Stimulated activated effector memory CD8-positive, alpha-beta T cell treated with anti-CD3 and anti-CD28 coated beads, Interleukin-12 subunit alpha, Interleukin-12 subunit beta, amount 100 ng/mL, for 72 hours (primary cell): ENCODE measurements at places on chromosomes 16 and 17.
A peak's percentile ranks its signal among the peaks of the same experiment; 100 is the strongest.

DNA sequence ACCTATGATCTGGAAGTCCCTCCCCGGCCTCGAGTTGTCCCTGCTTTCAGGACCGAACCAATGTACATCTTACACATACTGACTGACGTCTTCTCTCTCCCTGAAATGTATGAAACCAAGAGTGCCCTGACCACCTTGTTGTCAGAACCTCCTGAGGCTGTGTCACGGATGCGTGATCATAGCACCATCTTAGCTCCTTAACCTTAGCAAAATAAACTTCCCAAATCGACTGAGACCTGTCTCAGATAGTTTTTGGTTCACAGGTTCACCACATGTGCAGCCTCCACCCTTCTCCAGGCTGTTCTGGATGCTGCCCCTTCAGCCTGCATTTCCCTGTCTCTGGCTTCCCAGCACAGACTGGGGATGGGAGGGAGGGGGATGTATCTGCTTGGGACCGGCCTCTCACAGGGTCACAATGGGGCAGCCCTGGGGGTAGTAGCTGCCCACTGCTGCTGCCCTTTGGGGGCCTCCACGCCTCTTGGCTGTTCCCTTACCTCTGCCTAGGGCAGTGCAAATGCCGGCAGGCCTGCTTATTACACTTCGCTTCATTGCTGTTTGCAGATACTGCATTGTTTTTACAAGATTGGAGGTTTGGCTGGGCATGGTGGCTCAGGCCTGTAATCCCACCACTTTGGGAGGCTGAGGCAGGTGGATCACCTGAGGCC is 69.8 kb downstream of the NT5M start:
- DNase-seq: no peak

GRCh38 chr17:65529040-65529633 is 32.3 kb downstream of the AXIN2 start:
- no peak for DNase-seq

DNA sequence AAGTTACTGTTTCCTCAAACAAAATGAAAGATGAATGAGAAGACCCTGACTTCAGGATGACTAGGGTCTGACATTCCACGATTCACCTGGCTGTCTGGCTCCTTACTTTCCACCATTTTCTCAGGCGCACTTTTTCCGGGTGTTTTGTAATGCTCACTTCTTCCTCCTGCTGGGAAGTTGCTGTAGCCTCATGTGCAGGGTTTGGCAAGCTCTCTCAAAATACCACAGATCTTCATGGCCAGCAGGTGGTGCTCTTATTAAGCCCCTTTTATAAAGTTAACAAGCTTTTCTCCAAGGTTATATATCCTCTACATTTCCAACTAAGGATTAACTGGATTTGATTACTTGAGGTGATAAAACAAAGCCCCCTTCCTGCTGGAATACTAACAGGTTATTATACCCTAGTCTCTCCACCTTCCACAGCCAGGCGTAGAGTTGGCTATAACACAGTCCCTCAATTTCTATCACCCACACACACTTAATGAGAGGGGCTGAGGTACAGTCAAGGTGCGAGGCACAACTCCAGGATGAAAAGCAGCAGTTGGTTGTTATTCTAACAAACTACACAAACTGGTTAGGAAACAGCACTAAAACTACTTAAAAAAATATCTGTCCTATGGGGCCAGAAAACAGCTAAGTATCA is 45.4 kb downstream of the STH start:
- DNase-seq: peak; percentile 20

DNA sequence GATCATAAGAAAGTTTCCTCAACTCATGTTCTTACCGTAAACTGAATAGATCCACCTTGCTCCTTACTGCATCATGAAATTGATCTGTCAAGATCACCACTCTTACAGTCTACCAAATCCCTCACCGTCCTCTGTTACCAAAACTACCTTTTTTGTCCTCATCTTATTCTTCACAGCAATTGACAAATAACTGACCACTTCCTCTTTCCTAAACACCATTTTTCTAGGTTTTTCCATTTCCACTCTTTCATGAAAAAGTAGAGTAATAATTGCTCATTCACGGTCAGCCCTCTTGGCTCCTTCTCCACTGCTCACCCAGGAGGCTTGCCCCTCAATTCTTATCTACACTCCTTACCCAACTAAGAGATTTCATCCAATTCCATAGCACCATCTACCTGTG is 44.9 kb downstream of the ABCA5 start:
- no peak for DNase-seq

DNA sequence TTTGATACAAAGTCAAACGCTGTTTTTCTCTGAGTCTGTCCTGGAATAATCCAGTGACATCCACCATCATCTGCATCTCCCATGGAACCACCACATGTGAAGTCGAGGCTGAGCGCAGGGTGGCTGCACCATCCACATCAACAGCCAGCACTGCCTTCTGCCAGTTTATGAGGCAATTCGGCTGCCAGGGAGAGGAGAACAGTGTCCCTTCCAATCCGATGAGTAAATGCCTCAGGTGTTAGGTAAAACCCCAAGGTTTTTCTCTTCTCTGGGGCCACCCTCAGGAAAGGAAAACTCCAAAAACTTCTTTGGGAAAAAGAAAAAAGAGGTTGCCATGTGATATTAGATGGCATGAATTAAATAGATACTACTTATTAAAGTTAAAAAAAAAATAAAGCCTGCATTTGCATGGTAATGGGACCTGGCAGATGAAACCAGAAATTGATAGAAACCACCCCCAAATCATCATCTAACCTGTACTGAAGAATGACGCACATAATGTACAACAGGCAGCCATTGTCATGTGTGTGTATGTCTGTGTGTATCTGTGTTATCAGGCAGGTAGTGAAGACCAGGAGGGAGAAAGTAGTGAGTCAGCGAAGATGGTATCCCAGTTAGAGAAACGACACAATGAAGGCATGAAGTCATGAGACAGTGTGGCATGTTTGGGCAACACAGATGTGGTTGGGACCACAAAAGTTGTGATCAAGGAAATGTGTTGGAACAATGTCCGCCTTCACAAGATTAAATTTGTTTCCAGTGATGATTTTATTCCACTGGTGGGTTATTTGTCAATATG is 478.7 kb downstream of the CDH13 start:
- no peak for DNase-seq

GRCh38 chr17:13962716-13963240 is 106.5 kb upstream of the COX10 start:
- DNase-seq: no peak

GRCh38 chr16:77206533-77206932 is 7.3 kb downstream of the SYCE1L start:
- no peak for DNase-seq

- DNase-seq: no peak
Measured at GRCh38 chr17:60158751-60159478, 9.1 kb downstream of the CA4 start.

GRCh38 chr17:81440511-81441244 is 45.4 kb downstream of the BAHCC1 start:
- DNase-seq: no peak

- DNase-seq: no peak
Measured at GRCh38 chr16:66116163-66117002, 250.1 kb upstream of the CDH5 start.

- DNase-seq: peak; percentile 59
Measured at GRCh38 chr17:4796552-4796920, 572 bp downstream of the PSMB6 start.

DNA sequence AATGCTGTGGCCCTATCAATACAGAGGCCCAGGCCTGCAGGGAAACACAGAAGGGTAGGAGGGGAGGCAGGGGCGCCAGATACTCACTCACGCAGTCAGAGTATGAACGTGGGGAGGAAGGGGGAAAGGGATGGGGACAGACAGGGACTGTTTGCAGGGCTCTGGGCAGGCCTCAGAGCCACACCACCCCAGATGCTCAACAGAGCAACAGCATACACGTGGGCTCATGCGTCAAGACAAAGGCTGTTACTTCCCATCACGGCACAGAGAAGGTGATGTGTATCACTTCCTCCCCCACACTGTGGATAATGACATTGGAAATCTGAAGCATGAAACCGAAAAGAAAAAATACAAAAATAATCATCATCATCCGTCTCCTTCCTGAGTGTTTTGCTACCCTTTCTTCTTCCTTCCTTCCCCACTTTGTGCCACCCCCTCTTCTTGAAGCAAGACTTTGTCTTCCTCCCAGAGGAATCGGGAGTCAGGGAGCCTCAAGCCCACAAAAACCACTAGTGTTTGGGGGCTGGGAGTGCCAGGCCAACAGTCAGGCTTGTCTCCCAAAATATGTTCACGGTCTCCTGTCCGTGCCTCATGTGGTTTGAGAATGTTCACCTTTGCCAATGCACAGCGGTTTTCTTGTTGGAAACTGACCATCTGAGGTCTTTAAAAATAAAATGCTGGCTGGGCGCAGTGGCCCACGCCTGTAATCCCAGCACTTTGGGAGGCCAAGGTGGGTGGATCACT is 20.1 kb downstream of the SLC39A11 start:
- DNase-seq: no peak

DNA sequence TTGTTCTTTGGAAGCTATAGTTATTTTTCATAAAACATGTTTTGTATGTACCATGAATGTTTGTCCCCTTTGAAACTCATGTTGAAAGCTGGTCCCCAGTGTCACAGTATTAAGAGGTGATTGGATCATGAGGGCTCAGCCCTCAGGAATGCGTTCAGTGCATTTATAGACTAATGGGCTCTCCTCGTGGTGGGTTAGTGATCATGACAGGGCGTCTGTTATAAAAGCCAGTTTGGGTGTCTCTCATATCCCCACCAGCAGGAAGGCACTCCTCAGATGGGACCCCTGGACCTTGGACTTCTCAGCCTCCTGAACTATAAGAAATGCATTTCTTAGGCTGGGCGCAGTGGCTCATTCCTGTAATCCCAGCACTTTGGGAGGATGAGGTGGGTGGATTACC is 10.4 kb downstream of the BANP start:
- no peak for DNase-seq

GRCh38 chr17:12386225-12386624 is 279.5 kb upstream of the MYOCD start:
- no peak for DNase-seq

GRCh38 chr17:79132271-79133064 is 57.8 kb downstream of the ENGASE start:
- no peak for DNase-seq

DNA sequence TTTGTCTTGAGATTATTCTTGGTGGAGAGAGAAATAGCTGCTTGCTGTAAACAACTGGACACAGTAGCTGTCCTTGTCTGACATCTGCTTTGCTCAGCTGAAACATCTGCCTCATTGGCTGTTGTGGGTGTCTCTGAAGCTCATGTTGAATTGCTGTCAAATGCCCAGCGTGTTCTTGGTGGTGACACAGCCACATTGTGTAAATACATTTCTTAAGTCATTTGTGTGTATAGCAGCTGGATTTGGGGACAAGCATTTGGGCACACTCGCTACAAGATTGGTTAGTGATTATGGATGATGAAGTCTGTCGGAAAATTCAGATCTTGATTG is 5.3 kb downstream of the FAM234A start:
- DNase-seq: no peak

DNA sequence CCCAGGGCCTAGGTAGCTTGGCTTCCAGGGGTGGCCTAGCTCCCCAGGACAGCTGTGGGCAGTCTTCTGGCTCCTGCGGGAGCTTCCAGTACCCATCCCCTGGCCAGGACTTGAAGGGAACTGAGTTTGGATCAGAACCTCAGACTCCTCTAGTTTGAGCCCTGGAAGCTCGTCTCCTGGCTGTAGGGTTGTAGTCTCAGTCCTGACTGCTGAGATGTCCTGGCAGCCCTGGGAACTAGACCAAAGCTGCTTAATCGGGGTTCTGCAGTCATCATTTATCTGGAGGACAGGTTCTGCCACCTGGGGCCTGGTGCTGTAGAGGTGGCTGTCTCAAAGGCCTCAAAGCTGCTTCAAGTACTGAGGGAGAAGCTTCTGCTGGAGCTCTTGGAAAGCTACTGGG is 163.7 kb downstream of the WSCD1 start:
- no peak for DNase-seq

- DNase-seq: no peak
Measured at GRCh38 chr16:51149251-51149661, 1.8 kb downstream of the SALL1 start.

- DNase-seq: no peak
Measured at GRCh38 chr17:59002126-59002525, 104.6 kb downstream of the TRIM37 start.

DNA sequence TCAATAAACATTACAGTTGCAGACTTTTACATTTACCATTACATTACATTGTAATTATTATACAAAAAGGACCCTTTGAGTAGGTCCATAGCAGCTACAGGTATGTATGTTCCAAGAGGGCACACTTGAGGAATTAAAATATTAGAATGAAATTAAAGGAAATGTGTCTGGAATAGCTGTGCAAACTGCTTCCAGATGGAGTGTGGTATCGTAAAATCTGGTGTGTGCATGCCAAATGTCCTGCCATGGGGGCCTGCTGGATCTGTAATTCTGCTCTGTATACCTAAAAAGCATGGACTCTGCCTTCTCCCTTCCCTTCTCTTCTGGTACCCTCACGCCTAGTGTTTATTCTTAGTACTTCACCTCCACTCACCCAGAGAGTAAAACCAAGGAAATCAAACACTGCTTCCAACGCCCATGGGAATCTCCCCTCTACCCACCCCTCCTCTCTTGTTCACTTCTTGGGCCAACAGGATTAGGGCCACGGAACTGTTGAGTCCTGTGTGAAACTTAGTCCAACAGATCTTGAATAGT is 38.7 kb downstream of the STH start:
- DNase-seq: no peak

DNA sequence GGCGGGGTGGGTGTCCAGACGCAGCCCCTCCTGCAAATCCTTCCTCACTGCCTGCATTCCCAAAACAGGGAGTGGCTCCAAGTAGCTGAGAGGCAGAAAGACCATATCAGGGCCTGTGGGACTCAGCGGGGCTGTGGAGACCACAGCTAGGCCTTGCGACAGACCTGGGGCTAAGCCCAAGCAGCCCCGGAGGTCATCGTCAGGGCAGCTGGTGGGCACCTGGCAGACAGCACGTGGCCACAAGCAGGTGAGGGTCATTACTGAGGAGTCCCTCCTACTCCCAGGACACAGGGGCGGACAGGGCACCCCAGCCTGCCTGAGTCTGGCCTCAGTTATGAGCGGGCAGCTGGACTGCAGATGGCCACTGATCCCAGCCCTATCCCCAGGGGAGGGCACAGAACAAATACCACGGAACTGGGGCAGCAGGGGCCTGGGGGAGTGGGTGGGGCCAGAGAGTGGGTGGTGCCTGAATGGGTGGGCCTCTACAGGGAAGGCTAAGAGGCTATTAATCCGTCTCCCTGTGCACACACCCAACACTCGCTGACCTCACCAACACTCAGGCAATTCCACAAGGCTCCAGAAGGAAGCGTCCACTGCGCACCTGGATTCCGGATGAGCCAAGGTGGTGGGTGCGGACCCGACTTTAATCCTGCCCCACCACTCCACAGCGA is 8.5 kb downstream of the HS3ST6 start:
- no peak for DNase-seq

- no peak for DNase-seq
Measured at GRCh38 chr16:9657641-9658040, 524.6 kb downstream of the GRIN2A start.

GRCh38 chr16:88382491-88383400 is at the start of gene ZNF469:
Gene ZNF469 (plus strand): TSS chr16:88382959. CDS start chr16:88427471, 44,512 bp downstream.
- DNase-seq: no peak
